Activated naive CD8-positive, alpha-beta T cell treated with anti-CD3 and anti-CD28 coated beads, Interleukin-2, amount 10 ng/mL, durations not matched to agents 7 days and 5 days (primary cell): ENCODE measurements at places on chromosomes 3 and 15. TPM values are rescaled to one million over a fixed set of nuclear protein-coding genes. Genes with fewer than 3 reads are reported as not detected.

TMEM40 gene
- total RNA-seq: not detected

ZKSCAN7 gene
- 4.9 TPM for total RNA-seq

GP5 gene
- total RNA-seq: 2.2 TPM

XIRP1 gene
- not detected for total RNA-seq

ZNF501 gene
- total RNA-seq: 6.3 TPM

- no peak overlapping the region for H3K27ac ChIP-seq
- peaks cover 4% of the 10 kb centered on the region for H3K27me3 ChIP-seq
- H3K36me3 ChIP-seq: no peaks in the 10 kb centered on the region
- no peak for DNase-seq
- H3K4me3 ChIP-seq: no peak overlapping the region
- H3K4me1 ChIP-seq: no peaks in the 10 kb centered on the region
These were observed 148.3 kb upstream of the TSC22D2 start for GRCh38 chr3:150259526-150260397.

DNA sequence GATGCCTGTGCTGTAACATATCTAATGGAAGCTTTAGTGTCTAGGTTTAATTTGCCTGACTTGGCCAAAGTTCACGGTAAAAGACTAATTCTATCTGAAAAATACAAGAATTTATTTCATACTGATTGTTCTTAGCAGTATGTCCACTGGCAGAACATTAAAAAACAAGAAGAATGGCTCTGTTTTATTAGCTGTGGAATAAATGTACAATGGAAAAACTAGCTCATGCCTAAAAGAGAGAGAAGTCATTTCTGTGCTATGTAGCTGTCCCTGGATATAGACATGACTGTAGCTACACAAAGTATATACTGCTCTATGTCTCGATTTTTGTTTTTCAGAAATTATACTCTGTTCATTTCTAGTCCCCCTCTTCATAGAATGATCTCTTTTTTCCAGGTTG, 13.9 kb upstream of the VGLL3 start:
- H3K27me3 ChIP-seq: no peaks in the 10 kb centered on the region
- H3K4me3 ChIP-seq: no peak overlapping the region
- no peaks in the 10 kb centered on the region for H3K4me1 ChIP-seq
- no peak for DNase-seq
- H3K36me3 ChIP-seq: no peaks in the 10 kb centered on the region

DNA sequence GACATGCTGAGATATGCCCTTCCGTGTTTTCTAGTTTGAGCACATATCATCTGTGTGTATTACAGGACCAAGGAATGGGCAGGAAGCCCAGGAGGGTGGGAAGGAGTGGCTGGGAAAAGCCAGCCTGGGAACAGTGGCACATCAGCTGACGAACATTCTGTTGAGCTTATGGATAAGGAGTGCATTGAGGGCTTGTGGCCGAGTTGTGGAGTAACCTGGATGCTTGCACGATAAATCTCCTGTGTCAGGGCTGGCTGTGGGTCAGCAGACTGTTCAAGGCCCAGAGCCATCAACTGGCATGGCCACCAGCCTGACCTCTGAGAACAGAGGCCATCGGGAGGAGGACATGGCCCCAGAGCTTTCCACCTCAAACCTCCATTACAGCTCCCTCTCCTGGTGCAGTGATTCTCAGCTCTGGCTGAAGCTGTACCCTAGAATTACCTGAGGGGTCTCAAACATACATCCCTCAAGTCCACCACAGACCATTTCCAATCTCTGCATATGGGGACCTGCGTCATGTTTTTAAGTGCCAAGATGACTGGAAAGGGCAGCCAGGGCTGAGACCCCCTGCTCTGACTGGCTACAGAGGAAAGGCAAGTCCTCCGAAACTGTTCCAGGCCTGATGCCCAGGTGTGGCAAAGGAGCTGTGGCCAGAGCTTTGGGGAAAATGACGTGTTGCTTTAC, 4.8 kb upstream of the VILL start:
- no peak overlapping the region for H3K27ac ChIP-seq
- H3K4me3 ChIP-seq: no peak overlapping the region
- DNase-seq: no peak
- H3K4me1 ChIP-seq: no peaks in the 10 kb centered on the region

DNA sequence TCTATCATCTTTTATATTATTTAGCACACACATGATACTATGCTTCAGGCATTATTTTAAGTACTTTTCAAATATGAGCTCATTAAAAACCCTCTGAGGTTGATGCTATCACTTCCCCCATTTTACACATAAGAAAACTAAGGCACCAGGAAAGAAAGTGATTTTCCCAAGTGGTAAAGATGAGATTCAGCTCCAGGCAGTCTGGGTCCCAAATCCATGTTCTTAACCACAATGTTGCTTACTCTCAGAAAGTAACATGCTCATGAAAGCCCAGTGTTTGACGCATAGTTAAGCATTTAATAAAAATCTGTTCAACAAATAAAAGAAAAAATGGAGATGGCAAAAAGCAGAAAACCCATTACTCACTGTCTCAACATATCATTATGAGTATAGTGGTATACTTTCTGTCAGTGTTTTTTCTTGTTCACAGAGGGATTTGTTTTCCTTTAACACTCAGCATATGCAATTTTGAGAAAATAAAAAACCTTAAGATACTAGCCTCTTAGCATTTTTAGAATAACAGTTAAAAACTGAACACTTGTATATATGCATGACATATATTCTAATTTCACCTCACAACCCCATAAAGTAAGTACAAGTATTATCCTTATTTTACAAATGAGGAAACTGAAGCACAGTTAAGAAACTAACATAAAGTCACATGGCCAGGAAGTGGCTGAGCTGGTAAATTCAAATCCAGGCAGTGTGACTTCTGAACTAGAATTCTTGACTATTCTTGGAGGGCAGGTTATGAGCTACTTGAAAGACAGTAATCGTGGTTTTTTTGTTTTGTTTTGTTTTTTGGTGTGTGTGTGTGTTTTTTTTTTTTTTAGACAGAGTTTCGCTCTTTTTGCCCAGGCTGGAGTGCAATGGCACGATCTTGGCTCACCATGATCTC, 10.4 kb downstream of the PEAK1 start:
- H3K4me3 ChIP-seq: peak overlapping the region; percentile 61
- H3K27ac ChIP-seq: peak overlapping the region; percentile 88
- H3K4me1 ChIP-seq: peaks cover 41% of the 10 kb centered on the region
- peaks cover 17% of the 10 kb centered on the region for H3K36me3 ChIP-seq
- DNase-seq: no peak

- DNase-seq: no peak
- H3K27ac ChIP-seq: no peak overlapping the region
- peaks cover 11% of the 10 kb centered on the region for H3K4me1 ChIP-seq
These were observed 9.5 kb upstream of the FSTL1 start for GRCh38 chr3:120460181-120460790.

DNA sequence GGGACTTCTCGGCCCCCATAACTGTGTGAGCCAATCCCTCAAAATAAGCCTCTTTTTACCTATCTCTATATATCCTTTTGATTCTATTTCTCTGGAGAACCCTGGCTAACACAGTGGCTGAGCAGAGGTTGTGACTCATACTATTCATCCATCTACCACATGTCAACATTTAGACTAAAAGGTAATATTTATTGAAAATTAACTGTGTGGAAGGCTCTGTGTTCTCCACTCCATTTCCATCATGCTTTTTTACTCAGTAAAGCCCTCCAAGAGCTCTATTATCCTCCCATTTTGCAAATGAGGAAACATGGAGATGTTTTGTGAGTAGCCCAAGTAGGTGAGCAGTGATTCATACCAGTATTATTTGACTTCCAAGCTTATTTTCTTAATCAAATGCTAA, 217.9 kb upstream of the DCBLD2 start:
- no peaks in the 10 kb centered on the region for H3K4me1 ChIP-seq
- no peak for DNase-seq
- no peak overlapping the region for H3K27ac ChIP-seq
- H3K27me3 ChIP-seq: no peaks in the 10 kb centered on the region
- no peak overlapping the region for H3K4me3 ChIP-seq

- no peak overlapping the region for H3K4me3 ChIP-seq
- no peaks in the 10 kb centered on the region for H3K27me3 ChIP-seq
- H3K36me3 ChIP-seq: no peaks in the 10 kb centered on the region
- H3K27ac ChIP-seq: no peak overlapping the region
- no peak for DNase-seq
These were observed 511.4 kb upstream of the CBLB start for GRCh38 chr3:106380232-106380631.

DNA sequence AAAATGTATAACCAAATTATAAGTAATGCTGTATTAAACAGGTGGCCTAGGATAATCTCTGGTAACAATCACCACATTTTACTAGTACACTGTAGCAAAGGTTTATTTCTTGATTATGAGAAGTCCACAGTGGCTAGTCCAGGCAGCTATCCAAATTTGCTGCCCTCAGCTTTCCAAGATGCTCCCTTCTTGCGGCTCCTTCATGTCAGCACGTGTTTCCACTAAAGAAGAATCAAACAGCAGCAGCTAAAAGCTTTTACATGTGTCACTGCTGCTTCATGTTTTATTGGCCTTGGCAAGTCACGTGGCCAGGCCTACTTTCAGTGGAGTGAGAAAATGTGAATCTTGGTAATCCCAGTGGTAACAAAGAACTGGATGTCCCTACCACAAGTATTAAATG, 5.6 kb upstream of the RBMS3 start:
- DNase-seq: no peak
- no peak overlapping the region for H3K27ac ChIP-seq
- H3K27me3 ChIP-seq: peaks cover 4% of the 10 kb centered on the region

GRCh38 chr15:71131601-71132362, 16.5 kb downstream of the THSD4 start:
- no peaks in the 10 kb centered on the region for H3K36me3 ChIP-seq
- no peak overlapping the region for H3K4me3 ChIP-seq
- peaks cover 8% of the 10 kb centered on the region for H3K27me3 ChIP-seq

- H3K36me3 ChIP-seq: no peaks in the 10 kb centered on the region
- no peak for DNase-seq
- no peak overlapping the region for H3K4me3 ChIP-seq
- no peaks in the 10 kb centered on the region for H3K27me3 ChIP-seq
- no peaks in the 10 kb centered on the region for H3K4me1 ChIP-seq
- no peak overlapping the region for H3K27ac ChIP-seq
These were observed 151.7 kb downstream of the C3orf38 start for GRCh38 chr3:88301273-88301995.

GRCh38 chr3:25693238-25693637, 28.5 kb upstream of the TOP2B start:
- no peak overlapping the region for H3K4me3 ChIP-seq
- H3K27ac ChIP-seq: no peak overlapping the region
- no peak for DNase-seq
- peaks cover 17% of the 10 kb centered on the region for H3K27me3 ChIP-seq
- H3K4me1 ChIP-seq: no peaks in the 10 kb centered on the region

GRCh38 chr3:161395115-161396012, 24.0 kb upstream of the SPTSSB start:
- peaks cover 30% of the 10 kb centered on the region for H3K36me3 ChIP-seq
- peak overlapping the region; percentile 54 for H3K4me3 ChIP-seq
- H3K27ac ChIP-seq: peak overlapping the region; percentile 56
- peaks cover 32% of the 10 kb centered on the region for H3K4me1 ChIP-seq
- peaks cover 63% of the 10 kb centered on the region for H3K27me3 ChIP-seq

- H3K36me3 ChIP-seq: peaks cover 19% of the 10 kb centered on the region
- H3K27ac ChIP-seq: no peak overlapping the region
- no peak overlapping the region for H3K4me3 ChIP-seq
- no peaks in the 10 kb centered on the region for H3K27me3 ChIP-seq
- DNase-seq: no peak
These were observed 62.6 kb downstream of the CHCHD6 start for GRCh38 chr3:126766653-126767052.

DNA sequence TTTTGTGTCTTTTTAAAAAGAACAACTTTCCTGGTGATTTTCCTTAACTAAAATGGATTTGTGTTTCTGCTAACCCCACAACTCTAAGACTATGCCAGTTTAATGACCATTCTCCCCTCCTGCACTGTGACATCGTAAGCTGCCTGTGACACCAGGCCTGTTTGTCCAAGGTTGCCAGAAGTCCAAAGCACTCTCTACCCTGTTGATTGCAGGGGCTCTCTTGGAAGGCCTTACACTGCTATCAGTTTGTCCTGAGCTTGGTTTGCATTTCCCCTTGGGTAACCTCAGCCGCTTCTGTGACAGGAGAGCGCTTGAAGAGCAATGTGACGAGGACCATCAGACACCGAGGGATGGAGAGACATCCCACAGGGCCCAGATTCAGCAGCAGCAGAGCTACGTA, 55.8 kb downstream of the CDAN1 start:
- DNase-seq: no peak
- H3K27me3 ChIP-seq: no peaks in the 10 kb centered on the region
- peaks cover 17% of the 10 kb centered on the region for H3K36me3 ChIP-seq
- H3K4me1 ChIP-seq: peaks cover 16% of the 10 kb centered on the region
- H3K4me3 ChIP-seq: no peak overlapping the region

DNA sequence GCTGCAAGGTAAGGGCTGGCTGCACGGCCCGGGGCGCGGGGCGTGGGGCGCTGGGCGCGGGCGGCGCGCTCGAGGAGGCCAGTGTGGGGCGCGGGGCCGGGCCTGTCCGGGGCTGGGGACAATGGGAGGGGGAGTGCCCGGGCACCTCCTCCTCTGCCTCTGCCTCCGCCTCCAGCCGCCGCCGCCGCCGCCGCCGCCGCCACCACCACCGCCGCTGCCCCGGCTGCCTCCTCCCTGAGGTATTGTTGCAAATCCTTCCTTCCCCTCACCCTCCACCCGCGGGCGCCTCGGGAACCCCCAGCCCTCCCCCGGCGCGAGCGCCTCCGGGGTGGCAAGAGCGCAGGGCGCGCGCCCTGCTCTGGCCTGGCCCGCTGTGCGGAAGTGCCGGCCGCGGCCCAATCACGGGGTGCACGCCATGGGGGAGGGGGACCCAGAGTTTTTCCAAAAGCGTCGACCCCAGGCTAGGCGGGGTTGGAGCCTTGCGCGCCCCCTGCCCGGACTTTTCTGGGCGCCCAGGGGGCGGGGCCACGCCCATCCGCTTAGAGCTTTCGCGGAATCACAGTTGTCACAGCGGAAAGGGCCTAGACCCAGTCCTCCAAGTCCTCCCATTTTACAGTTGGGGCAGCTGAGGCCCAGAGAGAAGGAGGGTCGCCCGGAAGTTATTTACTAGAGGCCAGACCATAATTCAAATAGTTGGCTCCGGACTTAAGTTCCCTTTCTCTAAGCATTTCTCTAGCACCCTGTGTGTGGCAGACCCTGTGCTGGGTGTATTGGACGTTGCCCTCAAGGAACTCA, at the start of gene LPP:
Gene LPP (plus strand): TSS at position 144 of the 795 bp plus-strand sequence. CDS start 251,964 bp downstream, outside the sequence.
- DNase-seq: peak; percentile 91
- peak within 1 kb of the TSS; percentile 92 for H3K4me3 ChIP-seq
- H3K4me1 ChIP-seq: peaks cover 54% of the 10 kb centered on the region
- no peaks in the 10 kb centered on the region for H3K27me3 ChIP-seq
- peak within 1 kb of the TSS; percentile 94 for H3K27ac ChIP-seq

DNA sequence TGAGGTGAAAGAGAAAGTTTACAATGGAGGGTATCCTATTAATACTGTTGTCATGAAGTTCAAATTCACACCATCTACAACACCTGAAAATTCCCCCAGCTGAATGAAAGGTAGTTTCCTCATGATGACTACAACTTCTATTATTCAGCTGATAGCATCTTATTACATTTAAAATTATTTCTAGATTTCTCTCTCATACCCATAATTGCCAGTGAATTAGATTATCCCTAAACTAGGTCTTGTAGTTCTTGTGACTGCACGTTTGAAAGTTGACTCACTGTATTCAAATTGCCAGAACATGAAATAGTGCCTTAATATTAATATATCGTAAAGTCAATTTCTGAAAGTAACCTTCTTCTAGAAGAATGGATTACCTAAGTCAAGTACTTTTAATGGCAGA, 82.4 kb downstream of the FBXL22 start:
- no peak overlapping the region for H3K4me3 ChIP-seq
- H3K27ac ChIP-seq: no peak overlapping the region
- DNase-seq: no peak
- no peaks in the 10 kb centered on the region for H3K4me1 ChIP-seq
